ENCODE measurements at places on chromosomes 2 and 18.
A peak's percentile ranks its signal among the peaks of the same experiment; 100 is the strongest.

- DNase-seq: no peak
Observed at GRCh38 chr2:9736021-9736420, 105.2 kb upstream of the YWHAQ start.

DNA sequence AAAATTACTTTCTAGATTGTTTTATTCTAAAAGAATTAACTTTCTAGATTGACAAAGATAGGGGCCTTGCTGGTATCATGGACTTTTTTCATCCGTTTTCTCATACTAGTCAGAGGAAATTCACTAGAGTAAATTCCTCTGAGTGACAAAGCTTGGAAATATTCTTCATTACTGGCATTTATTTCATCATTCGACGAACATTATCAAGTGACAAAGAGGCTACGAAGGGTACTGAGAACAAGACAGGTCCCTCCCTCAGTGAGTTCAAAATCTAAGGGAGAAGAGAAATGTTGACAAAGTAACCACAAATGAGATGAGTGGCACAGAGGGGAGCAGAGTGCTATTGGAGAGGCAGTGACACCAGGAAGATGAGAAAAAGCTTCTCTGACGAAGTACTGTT, 4.3 kb downstream of the EPG5 start:
- no peak for DNase-seq

DNA sequence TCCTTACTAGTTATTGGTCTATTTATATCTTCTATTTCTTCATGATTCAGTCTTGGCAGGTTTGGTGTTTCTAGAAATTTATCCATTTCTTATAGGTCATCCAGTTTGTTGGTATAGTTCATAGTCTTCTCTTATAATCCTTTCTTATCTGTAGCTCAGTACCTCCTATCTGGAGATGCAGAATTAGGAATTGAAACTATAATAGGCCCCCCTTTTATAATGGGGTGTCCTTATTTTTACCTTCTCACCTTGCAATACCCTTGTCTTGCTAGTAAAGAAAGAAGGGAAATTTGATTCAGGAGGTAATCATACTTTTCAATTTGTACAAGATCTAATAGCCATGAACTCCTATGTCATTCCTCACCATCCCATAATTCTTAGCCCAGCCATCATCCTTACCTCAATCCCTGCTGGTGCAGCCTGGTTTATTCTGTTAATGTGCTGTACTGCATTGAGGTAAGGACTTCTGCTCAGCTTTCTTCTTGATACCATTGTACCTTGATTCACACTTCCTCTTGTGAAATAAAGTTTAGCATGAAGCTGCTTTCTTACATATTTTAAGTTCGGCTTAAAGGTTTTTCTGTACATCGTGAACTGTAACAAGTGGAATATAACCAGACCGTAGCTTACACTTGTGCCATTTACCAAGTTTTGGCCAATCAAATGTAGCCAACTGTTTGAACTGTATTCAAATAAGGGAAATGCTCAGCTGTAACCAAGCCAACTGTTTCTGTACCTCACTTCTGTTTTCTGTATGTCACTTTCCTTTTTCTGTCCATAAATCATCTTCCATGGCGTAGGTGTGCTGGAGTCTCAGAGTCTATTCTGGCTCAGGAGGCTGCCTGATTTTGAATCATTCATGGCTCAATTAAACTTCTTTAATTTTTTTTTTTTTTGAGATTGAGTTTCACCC, 40.1 kb upstream of the PTH2R start:
- no peak for DNase-seq

- no peak for DNase-seq
Observed at GRCh38 chr2:39411181-39411944, 25.7 kb downstream of the MAP4K3 start.

DNA sequence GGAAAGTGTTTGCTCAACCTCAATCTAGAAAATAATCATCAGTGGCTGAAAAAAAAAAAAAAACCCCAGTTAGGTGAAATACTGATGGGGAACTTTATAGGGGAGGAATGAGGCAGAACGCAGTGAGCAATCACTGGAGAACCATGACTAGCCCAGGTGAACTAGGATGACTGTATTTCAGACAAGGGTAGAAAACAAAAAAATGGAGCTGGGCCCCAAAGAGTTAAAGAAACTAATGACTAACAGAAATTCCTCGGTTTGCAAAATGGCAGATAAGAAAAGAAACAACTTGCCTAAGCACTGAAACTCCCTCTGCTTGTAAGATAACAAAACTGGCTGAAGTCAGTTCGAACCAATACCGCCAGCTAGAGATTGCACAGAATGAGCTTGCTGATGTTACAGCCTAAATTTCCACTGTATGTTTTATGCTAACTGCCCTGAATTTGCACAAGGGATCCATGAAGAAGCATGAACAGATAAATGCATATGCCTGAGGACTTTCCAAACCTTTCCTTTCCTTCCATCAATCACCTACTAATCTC, 245.9 kb downstream of the METTL4 start:
- DNase-seq: no peak

GRCh38 chr2:72759755-72760154, 66.1 kb downstream of the EXOC6B start:
- DNase-seq: no peak

DNA sequence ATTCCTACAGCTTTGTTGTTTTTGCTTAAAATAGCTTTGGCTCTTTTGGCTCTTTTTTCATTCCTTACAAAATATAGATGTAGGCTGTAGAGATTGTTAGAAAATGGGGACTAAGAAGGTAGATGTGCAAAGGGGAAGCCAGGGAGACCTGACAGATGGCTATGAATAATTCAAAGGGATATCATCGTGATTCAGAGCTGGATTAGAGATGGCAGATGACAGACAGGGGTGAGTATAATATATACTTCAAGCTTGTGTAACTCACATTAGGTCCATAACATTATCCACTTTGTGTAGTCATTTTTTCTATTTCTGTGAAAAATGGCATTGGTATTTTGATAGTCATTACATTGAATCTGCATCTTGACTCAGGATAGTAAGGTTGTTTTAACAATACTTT, 422.9 kb upstream of the ST6GAL2 start:
- no peak for DNase-seq

DNA sequence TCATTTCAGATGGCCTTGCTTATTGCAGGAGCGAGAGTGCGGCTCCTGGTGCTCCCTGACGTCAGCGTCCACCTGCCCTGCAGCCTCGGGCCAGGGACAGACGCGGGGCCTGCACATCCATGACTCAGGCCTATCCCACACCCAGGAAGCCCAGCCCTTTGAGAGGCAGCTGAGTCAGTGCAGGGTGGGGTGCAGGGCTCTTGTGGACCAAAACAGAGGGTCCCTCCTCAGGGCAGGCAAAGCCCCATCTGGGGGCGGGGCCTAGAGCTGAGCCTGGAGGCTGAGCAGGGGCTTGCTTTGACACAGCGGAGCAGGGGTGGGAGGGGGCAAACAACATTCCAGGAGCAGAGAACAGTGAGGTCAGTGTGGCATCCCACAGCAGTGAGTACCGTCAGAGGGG, 7.7 kb upstream of the ARHGEF4 start:
- DNase-seq: no peak

DNA sequence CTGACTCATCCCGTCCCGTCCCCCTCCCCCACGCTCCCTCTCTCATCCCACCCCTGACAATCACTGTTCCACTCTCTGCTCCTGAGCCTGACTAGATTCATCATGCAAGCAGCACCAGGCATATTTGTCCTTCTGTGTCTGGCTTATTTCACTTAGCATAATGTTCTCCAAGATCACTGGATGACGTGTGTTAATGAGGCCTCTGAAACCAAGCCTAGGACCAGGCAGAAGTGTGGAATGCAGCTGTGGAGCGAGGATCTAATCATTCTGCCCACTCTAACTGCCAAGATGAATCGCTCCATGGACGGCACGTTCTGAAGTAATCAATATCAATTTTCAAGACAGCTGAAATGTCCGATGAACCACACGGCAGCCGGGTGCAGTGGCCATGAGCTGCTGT, 122.4 kb upstream of the ZNF236 start:
- DNase-seq: no peak

DNA sequence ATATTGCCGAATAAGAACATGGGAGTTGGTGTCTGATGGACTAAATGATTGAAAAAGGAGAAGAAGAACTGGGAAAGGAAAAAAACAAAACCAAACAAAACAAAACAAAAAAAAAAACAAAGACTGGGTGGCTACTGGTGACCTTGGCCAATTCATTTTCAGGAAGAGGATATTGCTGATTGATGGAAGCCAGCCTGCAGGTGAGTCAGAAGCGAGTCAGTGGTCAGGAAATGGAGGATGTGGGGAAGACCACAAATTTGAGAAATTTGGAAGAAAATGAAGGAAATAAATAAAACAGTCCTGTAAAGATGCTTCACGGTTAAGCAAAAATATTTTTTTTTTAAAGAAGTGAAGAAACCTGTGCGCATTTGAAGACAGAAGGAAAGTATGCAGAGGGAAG, 296.9 kb downstream of the ZNF521 start:
- DNase-seq: no peak

DNA sequence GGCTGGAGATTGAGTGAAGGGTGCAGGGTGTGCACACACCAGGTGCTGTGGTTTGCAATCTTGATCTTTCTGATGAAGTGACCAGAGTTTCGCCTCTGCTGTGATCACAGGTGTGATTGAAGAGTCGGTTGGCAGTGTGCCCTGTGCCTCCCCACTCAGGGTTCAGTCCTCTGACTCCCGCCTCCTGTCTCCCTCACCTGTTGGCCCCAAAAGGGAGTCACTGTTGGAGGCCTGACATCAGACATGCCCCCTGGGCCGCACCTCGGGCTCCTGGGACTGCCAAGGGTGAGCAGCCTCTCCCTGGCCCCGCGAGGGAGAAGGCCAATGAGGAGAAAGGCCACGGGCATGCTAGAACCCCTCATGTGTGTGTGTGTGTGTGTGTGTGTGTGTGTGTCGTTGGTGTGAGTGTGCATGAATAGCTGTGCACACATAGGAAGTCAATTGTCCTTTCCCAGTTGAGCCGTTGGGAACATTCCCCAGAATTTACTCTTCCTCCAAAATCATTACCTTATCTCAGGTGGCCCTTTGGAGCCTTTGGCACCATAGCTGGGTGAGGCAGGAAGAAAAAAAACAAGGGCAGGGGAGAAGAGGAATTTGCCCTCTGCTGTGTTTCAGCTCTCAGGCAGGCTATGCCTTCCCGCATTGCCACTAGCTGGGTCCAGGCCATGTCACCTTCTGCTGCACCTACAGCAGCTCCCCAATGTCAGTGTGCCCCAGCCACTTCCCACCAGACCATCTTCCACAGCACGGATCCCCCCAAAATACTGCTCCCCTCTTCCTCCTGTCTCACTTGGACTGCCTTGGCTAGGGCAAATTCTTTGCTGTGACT, 78.1 kb upstream of the LAPTM4A start:
- peak; percentile 72 for DNase-seq

DNA sequence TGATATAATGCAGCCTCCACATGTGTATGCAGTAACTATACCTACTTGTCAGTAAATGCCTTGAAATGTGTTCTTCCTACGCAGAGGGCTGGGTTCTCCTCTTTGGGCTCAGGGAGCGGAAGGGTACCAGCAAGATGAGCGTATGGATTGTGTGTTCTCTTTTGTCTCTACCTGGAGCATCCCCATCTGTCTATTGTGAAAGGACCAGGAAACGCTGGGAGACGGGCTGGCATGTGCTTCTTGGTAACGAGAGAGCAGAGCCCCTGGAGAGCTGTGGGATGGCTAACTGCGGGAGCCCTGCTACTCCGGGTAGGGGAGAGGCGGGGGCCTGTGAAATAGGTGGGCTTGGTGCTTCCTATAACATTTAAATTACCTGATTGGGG, 80.9 kb downstream of the BCL2 start:
- DNase-seq: no peak
